ENCODE measurements at places on chromosomes 6 and 20.
A peak's percentile ranks its signal among the peaks of the same experiment; 100 is the strongest.

GRCh38 chr6:140462453-140463311 is 1088.2 kb upstream of the CITED2 start:
- peak; percentile 62 for DNase-seq

GRCh38 chr6:163092876-163093275 is 321.6 kb upstream of the QKI start:
- DNase-seq = no peak

DNA sequence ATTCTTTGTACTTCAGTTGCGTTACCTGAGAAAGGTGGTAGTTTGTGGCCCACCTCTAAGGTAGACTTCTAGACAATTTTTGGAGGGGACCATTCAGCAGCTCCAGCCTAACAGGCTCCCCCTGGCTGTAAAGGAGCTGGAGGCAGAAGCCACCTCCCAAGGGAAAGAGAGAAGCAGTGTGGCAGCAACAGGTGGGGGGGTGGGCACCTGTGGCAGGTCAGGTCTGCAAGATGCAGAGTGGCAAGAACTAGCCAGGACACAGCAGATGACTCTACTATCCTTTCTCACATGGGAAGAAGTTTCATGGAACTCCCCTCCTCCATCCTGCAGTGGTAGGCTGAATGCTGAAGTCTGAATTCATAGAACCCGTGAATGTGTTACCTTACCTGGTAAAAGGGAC is 148.3 kb upstream of the DTNBP1 start:
- no peak for DNase-seq

DNA sequence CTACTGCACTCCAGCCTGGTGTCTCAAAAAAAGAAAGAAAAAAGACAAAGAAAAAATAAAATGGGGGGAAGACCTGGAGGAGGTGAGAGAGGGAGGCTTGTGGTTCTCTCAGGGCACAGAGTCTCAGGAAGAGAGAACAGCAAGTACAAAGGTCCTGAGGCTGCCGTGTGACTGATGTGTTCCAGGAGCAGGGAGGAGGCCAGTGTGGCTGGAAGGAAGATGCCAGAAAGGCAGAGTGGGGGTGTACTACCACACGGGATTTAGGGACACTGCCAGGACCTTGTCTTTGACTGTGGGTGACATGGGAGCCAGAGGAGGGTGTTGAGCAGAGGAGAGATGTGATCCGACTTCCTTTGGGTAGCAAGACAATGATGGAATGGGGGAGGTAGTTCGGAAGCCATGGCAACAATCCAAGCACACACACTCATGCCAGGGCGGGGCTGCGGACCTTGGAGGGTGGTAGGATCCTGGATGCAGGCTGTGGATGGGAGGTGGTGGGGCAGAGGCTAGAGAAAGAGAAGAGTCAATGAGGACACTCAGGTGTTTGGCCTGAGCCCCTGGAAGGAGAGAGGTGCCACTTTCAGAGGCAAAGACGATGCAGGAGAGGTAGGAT is 136.4 kb upstream of the PTPN1 start:
- peak; percentile 31 for DNase-seq

DNA sequence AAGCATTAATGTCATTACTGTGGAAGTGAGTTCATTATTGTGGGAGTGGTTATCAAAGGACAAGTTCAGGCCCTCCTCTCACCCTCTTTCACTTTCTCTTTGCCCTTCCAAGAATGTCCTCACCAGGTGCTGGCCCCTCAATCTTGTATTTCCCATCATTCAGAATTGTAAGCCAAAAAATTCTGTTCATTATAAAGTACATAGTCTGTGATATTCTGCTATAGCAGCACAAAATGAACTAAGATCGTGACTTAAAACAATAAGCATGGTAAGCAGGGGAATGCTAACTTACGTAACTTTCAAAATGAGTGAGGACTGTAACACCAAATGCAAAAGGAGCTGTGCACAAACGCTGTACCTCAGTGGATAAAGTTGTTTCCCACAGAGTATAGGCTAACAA is 515.7 kb upstream of the BTBD3 start:
- no peak for DNase-seq

DNA sequence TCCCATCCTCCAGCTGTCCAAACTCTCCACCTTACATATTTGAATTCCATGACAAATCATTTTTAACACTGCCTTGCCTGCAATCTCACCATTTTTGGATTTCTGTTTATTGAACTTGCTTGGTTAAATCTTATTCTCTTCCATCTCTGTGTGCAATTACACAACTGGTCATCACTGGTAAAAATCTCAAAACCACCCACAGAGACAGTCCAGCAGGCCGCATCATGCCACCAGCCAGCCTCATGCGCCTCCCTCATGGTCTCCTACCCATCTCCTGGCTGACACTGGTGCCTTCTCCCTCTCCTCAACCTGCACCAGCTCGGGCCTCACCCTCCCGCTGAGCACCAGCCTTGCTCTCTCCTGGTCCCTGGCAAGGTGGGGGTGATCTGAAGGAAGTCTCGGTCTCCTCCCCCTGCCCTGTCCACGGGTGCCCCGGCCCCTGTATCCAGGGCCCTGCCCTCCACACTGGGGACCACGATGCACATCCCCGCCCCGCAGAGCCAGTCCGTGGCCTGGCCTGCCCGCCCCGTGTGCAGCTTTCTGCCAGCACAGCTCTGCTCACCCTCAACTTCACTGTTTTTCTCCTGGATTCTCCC is 92.0 kb downstream of the THBS2 start:
- DNase-seq = no peak

DNA sequence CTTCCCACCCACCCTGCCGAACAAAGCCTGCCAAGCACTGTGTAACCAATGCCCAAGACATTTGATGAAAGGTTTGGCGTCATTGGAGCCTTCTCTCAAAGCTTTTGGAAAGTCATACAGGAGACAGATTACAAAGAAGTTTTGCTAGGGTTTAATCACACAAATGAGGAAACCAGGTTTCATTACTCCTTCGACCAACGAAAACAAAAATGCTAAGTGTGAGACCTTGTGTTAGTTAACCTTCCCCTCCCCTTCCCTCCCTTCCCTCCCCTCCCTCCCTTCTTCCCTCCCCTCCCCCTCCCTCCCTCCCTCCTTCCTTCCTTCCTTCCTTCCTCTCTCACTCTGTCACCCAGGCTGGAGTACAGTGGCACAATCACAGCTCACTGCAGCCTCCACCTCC is 96.1 kb upstream of the CD83 start:
- no peak for DNase-seq

DNA sequence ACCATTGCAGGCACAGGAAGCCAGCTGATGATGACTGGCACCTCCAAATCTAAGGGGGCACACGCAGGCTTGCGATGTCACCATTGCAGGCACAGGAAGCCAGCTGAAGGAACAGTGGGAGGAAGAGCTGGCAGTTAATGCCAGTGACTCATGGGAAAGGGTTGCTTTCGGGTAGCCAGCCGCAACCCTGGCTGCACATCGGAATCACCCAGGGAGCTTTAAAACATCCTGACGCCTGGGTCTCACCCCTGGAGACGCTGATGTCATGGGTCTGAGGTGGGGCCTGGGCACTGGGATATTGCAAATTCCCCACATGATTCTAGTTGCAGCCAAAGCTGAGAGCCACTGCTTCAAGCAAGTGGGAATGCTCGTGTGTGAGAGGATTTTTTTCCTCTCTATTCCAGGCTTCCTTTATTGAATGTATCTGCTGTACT is 16.1 kb upstream of the CCN6 start:
- DNase-seq = no peak
